ENCODE measurements at places on chromosomes 16 and 17.

- DNase-seq: no peak
Observed at GRCh38 chr16:11585460-11586377, 1.0 kb downstream of the LITAF start.

- peak; percentile 33 for DNase-seq
Observed at GRCh38 chr17:44220213-44221083, 973 bp upstream of the UBTF start.

DNA sequence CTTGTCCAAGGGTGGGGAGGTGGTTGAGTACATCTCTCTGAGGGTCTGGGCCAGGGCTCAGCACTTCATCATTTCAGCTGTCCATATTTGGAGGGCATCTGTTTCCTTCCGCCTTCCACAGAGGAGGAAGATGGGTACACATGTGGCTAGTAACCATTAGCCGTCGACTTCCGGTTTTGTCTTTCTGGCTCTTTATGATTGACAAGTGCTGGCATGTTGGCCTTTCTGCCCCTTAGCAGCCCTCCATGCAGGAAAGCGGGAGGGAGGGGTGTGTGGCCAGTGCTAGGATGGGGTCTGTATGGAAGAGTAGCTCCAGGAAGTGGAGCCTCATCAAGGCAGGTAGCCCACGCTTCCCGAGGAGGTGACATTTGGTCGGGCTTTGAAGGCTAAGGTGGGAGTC lies 69.6 kb downstream of the RAI1 start:
- no peak for DNase-seq

DNA sequence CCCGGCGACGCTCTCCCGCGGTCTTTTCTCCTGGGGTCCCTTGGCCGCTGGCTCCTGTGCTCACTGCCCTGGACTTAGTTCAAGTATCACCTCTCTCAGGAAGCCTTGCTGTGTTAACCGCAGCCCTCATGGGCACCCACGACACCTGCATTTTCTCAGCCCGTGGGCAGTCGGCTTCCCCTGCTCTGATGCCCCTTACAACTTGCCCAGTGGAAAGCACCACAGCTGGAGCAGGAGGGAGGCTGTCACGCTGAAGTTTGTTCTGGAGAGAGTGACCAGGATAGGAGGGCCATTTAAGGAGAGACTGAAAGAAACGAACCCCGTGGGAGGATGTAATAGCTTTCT lies 395 bp downstream of the STXBP4 start:
- DNase-seq: no peak

DNA sequence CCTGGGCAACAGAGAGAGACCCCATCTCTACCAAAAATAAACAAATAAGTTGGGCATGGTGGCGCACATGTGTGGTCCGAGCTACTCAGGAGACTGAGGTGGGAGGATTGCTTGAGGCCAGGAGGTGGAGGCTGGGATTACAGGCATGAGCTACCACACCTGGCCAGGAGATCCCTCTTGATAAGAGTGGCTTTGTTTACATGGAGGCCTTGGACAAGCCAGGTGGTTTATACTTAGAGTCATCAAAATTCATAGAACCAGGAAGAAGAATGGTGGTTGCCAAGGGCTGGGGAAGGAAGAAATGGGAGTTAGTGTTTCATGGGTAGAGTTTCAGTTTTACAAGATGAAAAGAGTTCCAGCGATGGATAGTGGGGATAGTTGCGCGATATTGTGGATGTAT lies 8.8 kb upstream of the ZFP1 start:
- no peak for DNase-seq

DNA sequence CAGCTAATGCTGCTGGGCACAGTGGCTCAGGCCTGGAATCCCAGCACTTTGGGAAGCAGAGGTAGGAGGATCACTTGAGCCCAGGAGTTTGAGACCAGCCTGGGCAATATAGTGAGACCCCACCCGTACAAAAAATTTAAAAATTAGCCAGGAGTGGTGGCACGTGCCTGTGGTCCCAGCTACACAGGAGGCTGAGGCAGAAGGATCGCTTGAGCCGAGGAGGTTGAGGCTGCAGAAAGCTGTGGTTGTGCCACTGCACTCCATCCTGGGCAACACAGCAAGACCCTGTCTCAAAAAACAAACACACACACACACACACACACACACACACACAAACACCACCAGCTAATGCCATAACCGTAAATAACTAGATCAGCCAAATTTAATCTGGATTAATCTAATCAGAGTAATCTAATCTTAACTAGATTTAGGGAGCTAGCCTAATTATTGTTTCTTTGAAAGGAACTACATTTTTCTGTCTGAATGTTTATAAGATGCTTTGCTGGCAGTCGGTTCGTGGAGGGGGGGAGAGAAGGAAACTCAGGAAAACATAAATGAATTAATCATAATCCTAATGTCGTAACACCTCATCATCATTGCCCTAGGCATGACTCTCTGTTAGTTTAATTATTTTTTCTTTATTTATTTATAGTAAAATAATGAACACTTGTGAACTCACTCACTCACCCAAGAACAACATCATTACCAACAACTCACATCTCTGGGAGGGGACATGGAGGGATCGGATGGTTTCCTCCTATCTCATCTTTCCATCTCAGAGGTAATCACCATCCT lies 12.5 kb upstream of the RBBP6 start:
- DNase-seq: no peak

GRCh38 chr17:27239046-27239445 lies 54.9 kb upstream of the WSB1 start:
- no peak for DNase-seq

DNA sequence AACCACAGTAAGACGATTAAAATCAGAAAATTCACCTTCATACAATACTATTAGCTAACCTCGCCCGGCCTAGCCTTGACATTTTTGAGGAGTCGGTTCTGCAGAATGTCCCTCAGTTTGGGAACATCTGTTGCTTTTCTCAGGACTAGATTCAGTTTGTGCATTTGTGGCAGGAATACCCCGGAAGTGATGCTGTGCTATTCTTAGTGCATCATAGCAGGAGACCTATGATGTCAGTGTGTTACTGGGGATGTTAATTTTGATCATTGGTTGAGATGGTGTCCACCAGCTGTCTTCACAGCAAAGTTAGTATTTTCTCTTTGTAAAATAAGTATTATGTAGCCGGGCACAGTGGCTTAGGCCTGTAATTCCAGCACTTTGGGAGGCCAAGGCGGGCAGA lies 21.5 kb upstream of the HELZ start:
- no peak for DNase-seq

DNA sequence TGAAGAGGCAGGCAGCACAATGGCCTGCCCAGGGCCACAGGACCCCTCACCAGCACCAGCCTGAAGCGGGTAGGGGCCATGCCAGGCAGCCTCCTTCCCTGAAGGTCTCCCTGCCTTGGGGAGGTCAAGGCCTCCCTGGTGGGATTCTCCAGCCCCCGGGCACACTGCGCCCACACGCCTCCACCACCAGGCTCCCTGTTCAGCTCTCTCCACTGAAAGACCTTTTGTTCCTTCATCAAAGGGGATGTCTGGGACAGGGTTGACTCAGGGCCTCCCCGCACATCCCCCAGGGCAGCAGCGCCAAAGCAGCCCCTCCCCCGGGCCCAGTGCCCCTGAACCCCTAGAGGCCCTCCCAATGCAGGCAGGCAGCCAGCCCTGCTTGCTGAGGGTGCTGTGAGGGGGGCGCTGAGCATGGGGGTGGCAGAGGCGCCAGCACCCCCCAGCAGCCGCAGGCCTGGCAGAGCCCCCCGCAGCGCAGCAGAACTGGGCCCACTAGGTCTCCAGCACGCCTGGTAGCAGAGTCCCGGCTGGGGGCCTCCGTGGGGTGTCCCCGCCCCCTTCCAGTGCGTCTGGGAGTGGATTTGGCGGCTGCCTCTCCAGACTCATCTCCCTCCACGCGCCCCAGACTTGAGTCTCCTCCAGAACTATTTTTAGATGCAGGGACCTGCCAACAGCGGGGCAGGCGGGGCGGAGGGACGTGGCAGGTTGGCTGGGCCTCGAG lies 13.1 kb downstream of the BCAR1 start:
- no peak for DNase-seq

- DNase-seq: no peak
Observed at GRCh38 chr17:373613-374230, 21.1 kb upstream of the RPH3AL start.

DNA sequence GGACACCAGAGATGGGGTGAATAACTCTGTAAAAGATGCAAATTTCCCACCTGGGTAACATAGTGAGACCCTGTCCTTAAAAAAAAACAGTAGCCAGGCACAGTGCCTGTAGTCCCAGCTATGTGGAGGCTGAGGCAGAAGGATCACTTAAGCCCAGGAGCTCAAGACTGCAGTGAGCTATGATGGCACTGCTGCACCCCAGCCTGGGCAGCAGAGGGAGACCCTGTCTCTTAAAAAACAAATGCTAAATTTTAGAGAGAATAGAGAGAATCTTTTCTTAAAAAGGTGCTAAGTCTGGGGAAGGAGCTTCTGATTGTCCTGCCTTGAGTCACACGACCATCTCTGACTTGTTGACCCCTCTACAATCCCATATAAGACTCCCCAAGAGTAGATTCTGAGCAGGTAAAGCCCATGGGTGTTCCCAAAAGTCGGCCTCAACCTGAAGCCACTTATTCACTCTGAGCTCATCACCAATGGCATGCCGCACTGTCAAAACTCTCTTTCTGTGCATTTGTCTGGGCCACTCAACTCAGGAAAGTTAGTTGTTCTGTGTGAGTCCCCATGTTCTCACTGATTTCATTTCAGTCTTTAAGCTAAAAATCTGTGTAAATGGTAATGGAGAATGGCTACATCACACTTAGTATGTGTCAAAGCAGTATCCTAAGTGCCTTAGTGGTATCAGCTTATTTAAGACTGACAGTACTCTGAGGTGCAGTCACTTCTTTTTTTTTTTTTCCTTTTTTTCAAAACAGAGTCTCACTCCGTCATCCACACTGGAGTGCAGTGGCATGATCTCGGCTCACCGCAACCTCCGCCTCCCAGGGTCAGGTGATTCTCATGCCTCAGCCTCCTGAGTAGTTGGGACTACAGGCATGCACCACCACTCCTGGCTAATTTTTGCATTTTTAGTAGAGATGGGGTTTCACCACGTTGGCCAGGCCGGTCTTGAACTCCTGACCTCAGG lies 41.6 kb downstream of the PRKCB start:
- no peak for DNase-seq

DNA sequence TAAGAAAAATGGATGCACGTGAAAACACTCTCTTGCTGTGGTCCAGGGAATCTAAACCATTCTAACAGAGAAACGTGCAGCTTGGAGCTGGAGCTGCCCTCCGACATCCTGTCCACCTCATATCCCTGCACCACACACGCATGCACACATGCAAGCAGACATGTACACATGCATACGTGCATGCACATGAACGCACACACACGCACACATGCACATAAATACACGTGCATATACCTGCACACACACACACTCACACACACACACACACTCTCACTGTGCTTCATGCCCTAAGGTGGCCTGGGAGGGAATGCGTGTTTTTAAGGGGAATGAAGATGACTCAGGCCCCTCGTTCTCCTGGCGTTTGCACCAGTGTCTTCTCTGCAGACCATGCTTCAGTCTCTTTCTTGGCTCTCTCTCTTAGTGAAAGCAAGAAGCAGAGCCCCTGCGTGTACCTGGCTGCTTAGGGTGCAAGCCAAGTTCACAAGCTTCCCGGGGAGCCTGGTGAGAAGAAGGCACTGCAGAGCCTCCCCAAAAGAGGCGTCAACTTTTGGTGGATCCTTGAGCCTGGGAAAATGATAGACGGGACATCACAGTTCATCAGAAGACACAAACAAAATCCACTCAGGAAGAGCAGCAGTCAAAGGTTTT lies 72.8 kb downstream of the GOSR1 start:
- DNase-seq: no peak

DNA sequence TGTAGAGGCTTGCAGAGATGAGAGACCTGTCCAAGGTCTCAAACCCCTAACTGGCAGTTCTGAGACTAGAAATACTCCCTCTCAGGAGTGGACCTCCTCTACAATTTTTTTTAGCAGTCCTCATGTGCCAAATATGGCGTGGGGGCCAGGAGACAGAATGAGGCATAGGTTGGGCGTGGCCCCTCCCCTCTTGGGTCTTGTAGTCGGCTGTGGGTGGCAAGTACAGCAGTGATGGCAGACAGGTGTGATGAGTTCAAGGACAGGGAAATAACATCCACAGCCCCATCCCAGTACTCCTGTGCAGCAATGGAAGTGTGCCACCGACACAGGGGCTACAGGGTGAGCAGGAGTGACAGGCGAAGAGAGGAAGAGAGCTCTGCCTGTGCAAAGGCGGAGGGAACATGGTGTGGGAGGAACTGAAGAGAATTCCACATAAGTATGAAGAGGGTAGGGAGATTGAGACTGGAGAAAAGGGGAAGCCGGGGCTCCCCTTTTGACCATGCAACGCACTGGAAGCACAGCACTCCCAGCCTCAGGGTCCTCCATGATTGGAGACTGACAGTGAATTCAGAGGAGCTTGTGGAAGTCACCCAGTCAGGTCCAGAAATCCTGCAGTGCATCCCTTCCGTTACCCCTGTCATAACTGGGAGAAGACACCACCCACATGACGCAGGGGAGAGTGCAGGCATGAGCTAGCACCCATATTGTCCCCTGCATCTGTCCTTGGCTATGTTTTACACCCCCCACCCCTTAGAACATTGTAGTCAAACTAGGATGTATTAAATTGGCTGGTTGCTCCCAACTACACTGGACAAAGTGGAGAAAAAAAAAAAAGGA lies 14.8 kb upstream of the CETP start:
- DNase-seq: no peak

DNA sequence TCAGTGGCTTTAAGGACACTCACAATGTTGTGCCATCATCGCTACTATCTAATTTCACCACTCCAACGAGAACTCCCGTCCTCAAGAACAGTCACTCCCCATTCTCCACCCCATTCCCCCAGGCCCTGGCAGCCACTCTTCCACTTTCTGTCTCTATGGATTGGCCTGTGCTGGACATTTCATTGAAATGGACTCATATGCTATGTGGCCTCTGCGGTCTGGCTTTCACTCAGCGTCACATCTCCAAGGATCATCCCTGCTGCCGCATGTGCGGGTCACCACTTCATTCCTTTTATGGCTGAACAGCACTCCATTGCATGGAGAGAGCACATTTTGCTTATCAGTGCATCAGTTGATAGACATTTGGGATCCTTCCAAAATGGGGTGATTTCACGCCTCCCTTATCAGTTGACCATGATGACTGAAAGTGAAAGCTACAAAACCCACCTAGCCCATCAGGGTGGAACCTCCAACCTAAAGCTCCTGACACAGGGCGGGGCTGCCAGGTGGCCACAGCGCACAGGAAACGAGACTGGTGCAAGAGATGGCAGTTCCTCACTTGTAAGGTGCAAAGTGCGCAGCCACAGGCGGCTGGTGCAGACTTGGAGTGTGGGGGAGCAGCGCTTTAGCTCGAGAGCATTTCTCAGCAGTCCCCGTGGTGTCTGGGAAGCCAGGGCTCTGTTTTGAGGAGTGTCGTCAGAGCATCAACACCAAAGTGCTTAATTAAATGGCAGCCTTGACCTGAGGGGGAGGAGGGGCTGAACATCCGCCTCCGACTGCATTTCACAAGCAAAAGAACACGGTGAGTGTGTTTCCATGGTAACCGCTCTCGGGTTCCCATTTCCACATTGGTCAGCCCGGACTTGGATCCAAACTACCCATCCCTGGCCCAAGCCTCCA lies 23.8 kb downstream of the COTL1 start:
- no peak for DNase-seq

GRCh38 chr16:29314292-29314934 lies 92.1 kb downstream of the NPIPB11 start:
- no peak for DNase-seq

- no peak for DNase-seq
Observed at GRCh38 chr17:68577497-68577821, 23.7 kb downstream of the FAM20A start.
